ENCODE measurements at places on chromosomes 11 and 22.

GRCh38 chr11:46134540-46134939 lies 13.3 kb upstream of the PHF21A start:
- DNase-seq, result no peak

DNA sequence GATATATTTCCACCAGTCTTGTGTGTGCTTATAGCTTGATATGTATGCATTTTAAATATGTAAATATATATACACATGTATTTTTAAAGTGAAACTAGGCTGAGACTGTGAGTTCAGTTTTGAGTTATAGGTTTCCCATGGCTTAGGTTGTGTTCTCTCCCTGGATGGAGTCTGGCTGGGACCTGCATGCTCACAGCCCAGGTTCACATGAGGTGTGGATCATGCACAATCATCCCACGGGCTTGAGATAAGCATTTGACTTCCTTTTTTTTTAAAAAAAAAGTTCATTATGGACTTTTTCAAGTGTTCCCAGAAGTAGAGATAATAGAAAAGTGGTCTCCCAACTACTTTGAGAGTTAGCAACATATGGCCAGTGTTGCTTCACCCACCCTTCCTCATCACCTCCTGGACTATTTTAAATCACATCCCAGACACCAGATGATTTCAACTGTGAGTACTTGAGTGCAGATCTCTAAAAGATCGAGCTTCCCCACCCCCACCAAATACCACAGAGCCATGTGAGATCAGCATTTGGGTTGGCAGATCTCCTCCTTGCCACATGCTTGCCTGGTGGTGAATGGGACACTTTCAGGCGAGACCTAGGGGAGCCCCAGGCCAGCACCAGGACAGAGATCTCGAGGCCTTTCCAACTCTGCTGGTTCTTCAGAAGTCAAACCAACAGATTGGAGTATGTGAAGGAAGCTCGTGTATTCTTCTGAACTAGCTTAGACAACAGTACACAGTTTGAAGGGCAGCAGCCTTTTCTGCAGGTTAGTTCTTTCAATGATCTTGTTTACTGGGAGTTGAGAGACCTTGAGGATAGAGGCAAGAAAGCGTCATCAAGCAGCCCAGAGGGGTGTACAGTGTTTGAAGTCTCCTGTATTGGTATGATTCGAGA lies 15.9 kb downstream of the MED15 start:
- peak; percentile 79 for DNase-seq

DNA sequence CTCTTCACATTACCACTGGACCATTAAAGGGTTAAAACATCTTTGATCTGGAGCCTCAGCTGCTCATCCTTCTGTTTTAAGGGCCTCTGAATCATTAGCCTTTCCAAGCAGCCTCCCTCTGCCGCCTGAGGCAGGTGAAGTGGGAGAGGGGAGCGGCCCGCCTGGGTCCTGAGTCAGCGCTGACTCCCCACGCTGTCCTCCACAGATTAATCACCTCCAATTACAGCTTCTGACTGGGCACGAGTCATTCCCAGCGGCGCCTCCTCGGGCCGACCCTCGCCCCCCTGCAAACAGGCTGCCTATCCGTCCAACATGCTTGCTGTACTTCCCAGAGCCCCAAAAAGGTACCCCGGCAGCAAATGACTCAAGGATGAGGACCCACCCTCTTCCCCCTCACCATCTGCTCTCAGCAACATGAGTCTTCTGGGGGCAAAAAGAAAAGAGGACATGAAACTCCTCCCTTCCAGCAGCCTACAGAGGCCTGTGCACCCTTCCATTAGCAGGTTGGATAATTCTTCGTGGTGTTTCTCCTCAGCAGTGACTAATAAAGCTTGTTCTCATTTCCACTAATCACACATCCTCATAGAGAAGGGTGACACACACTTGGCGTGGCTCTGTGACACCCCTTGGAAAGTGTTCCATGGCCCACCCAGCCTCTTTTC lies 44.3 kb upstream of the JAM3 start:
- no peak for DNase-seq

- no peak for DNase-seq
Observed at GRCh38 chr11:13189561-13190426, 87.8 kb upstream of the BMAL1 start.

DNA sequence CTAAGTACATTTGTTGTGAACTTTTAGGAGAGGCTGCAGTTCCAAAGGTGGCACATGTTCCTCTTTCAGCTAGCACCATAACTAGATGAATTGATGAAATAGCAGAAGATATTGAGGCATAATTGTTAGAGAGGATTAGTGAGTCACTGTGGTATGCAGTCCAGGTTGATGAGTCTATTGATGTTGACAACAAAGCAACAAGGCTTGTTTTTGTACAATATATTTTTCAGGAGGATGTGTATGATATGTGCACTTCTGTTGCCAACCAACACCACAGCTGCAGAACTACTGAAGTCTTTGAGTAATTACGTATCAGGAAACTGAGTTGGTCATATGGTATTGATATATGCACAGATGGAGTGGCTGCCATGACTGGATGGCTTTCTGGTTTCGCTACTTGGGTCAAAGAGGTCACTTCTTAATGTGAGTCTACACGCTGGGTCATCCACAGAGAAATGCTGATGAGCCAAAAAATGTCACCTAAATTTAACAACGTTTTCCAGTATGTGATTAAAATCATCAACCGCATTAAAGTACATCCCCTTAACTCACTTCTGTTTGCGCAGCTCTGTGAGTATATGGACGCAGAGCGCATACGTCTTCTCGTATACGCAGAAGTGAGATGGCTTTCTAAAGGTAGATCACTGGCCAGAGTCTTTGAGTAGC lies 261.3 kb upstream of the ANO5 start:
- DNase-seq, result no peak

DNA sequence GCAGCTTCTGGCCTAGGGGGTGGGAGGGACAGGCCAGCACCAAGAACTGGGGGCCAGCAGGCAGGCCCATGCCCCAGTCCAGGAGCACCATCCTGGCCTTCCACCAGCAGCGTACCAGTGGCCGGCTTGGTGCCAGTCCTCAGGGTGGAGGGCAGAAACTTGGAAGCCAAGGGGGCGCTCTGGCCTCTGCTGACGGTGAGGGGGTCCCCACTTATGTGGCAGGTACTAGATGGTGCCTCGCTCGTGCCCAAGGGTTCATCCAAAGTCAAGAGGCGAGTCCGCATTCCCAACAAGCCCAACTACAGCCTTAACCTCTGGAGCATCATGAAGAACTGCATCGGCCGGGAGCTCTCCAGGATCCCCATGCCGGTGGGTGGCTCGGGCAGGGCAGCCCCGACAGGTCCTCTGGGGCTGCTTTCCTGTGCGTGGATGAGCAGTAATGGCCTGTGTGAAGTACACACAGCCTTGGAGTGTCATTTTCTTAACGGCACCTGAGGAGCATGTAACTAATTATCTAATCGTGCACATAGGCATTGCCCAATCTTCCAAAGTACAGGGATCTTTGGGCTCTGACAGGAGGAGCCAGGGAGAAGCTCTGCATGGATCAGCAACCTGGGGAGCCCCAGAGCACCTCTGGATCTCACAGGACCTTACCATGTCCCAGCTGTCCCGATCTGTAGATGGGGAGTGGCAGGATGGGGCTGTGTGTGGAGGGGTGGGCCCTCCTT lies 79.1 kb downstream of the MORC2 start:
- no peak for DNase-seq

- DNase-seq, result no peak
Observed at GRCh38 chr11:128472128-128473089, 114.9 kb downstream of the ETS1 start.

DNA sequence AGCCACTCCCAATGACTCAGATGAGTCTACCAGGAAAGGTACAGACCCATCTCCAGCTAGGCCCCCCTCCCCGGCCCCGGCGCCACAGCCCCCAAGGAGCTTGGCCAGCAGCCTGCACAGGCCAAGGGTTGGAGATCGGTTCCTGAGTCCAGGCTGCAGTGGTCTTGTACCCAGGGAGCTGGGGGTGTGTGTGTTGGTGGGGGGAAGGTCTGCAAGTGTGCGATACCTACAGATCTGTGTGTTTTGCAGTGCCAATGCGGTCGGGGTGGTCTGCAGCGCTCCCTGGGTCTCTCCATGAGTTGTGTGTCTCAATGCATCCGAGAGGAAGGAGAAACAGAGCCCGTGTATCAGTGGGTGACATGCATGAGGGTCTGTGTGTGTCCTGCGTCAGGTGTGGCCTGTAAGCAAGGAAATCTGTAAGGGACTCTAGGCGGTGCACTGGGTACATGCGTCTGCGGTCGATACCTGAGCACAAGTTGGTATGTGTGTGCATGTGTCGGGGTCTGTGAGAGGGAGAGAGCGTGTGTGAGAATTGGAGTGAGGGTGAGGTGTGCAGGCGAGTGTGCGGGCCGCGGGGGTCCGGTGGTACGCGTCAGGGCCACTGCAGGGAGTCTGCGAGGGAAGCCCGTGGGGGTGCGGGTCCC lies 645 bp downstream of the CDC42BPG start:
- no peak for DNase-seq

DNA sequence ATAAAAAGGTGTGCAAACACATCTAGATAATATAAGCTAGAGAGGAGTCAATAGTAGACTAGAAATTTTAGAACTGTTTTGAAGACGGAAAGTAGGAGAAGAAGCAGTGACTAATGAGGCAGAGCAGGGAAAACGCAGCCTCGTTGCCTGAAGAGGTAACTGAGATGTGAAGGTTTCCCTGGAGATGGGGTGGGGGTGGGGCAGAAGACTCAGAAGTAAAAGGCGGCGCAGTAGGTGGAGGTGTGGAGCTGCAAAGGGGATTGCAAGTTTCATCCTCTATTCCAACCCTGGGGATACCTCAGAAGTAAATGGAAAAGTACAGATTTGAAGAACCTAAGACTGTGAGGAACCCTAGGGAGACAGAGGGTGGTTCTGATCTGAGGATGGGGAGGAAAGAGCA lies 109.5 kb downstream of the TMPRSS5 start:
- no peak for DNase-seq

DNA sequence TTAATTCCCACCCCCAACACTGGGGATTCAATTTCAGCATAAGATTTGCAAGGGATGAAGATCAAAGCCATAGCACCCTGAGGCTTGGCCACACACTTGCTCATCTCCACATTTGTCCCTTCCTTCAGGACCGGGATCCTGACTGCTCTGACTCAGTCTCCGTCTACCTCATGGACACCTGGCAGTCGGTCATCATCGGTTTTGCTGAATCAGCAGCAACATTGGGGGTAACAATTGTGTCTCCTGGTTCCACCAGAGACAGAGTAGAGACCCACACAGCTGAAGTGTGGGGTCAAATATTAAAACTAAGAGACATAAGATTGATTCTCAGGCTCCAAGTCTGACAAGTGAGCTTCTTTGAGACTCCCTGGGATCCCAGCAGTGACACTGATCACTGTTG lies 34.6 kb downstream of the GGTLC2 start:
- no peak for DNase-seq

GRCh38 chr22:45268958-45269844 lies 15.5 kb upstream of the UPK3A start:
- no peak for DNase-seq

GRCh38 chr11:134275534-134276395 lies at the start of gene GLB1L3:
Gene GLB1L3 (plus strand): TSS chr11:134276379. CDS start chr11:134276741, 362 bp downstream.
- DNase-seq, result no peak
